ENCODE measurements at places on chromosomes 2 and 18. TPM values are rescaled to one million over a fixed set of nuclear protein-coding genes. Genes with fewer than 3 reads are reported as not detected.

DNA sequence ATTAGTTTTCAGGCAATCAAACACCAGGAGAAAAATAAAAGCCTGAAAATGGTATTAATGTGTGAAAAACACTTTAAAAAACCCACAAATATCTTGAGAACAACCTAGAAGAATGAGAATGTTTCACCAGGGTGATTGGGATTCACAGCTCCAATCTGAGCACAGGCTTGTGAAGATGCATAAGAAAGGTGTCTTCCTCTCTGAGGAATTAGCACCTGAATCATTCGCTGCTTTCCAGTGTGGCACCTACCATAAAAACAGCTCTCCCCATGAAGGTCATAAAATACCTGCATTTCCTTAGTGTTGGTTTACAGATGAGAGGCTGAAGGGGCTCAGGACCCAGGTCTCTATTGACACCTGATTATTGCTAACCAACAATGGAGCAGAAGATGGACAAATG, 499.7 kb upstream of the KLHL29 start:
- DNase-seq = no peak

DNA sequence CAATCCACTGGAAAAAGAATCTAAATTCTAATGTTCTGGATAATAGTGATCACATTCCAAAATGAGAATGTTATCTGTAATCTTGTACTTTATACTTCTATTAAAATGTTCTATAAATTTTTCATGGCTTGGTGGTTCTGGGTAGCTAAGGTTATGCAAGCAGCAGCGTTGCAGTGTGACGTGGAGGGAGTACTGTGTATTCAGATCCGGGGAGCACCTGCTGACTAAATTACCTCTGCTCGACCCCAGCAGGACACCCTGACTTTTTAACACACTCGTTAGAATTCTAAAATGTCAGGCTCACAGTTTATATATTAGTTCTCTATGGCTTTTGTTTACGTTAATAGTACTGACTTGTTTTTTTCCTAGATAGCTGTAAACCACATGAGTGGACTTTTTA, 13.0 kb downstream of the ATIC start:
- no peak for DNase-seq

DNA sequence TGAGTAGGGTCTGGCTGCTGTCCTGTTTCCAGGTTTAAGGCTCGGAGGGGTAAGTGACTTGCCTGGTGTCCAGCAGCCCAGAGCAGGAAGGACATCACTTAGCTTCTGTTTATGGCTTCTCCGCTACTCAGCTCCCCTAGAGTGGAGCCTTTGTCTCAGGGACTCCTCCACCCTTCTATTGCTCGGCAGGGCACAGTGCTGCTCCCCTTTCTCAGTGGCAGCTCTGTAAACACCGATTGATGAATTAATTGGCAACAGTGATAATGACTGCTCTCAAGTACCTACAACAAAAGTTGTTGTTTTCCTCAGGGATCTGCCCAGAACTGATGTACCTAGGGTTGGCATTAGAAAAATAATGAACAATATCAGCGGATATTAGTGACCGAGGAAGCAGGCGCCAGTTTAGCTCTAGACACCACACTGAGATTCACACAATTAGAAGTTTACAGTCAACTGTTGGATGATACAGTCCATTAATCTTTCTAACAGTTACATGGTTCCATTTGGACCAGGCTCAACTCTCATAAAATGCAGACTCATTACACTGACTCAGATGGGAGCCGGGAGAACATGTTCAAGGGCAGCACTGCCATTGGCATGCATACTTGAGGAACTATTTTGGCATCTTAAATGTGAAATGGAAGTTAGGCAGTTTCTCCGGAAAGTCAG, 265.7 kb downstream of the MTX2 start:
- no peak for DNase-seq

GRCh38 chr2:100766806-100767205, 53.1 kb upstream of the NPAS2 start:
- DNase-seq = no peak

DNA sequence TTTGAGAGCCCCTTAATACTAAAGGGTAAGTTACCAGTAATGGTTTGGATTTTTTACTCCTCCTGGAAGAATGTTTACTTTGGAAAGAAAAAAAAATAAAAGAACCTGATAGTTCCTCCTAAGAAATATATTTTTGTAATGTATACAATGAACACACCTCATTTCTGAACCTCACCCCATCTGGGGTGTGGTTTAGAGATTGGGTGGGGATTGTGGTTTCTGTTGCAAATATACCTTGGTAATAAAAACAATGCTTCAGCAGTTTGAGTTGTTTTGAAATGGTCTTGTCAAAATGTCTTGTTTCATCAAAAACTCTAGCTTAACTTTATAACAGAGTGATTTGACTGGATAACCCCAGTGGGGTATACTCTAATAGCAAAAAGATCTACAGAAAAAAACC, 448.9 kb upstream of the MEIS1 start:
- DNase-seq = no peak

GRCh38 chr18:811182-811891, 705 bp downstream of the YES1 start:
- DNase-seq = no peak

- DNase-seq = no peak
Measured at GRCh38 chr2:168593713-168594112, 137.6 kb downstream of the CERS6 start.

GRCh38 chr18:679516-679915, 22.1 kb downstream of the TYMS start:
- no peak for DNase-seq

DNA sequence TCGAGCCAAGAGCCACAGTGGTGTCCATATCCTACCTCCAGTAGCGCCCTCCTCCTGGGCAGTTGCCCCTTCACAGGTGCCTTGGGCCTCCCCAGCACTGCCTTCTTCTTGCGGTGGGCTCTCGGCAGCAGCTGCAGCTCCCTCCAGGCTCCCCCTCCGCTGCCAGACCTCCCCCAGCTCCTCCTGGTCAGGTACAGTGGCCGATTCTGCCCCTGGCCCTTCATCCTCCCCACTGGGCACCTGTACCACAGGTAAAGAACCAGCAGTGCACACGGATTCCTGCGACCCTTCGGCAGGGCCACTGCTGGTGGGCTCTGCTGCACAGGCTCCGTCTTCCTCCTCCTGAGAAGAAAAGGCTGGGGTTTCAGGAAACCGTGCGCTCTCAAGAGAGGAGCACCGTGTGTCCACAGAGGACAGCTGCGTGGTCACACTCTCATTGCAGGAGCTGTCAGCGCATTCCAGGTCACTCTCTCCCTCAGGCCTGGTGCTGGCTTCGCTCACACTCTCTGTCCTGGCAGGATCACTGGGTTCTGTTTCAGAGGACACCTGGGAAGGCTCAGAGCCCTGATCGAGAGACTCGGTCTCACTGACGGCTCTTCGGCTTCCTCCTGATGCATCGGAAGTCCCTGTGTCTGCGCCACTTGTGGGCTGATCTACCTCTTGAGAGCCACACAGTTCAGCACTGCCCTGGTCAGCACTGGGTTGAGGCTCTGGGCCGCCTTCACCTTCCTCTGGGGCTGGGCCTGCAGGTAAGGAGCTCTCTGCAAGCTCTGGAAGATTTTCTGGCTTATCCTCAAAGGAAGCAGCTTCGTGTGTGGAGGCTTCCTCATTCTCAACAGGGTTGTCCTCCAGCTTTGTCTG, 147.4 kb upstream of the STK17B start:
- DNase-seq = no peak

DNA sequence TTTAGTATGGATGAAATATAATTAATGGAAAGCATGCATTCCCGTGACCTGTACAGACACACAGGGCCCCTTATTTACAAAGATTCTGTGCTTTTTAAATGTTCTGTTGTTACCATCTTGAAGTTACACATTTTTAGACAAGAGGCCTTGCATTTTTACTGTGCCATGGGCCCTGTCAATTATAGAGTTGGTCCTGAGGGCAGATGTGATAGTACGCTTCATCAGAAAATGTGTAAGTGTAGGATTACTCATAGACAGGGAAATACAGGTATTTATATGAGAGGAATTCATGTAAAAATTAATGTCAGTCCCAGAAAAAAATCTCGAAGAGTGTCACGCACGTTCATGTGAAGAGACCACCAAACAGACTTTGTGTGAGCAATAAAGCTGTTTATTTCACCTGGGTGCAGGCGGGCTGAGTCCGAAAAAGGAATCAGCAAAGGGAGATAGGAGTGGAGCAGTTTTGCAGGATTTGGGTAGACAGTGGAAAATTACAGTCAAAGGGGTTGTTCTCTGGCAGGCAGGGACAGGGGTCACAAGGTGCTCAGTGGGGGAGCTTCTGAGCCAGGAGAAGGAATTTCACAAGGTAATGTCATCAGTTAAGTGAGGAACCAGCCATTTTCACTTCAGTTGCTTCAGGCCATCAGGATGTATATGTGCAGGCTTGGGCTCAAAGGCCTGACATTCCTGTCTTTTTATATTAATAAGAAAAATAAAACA, 12.2 kb upstream of the ALPK2 start:
- DNase-seq = no peak

- DNase-seq = no peak
Measured at GRCh38 chr2:60739156-60739555, 16.9 kb upstream of the PAPOLG start.

GRCh38 chr2:167181134-167181533, 292.9 kb downstream of the XIRP2 start:
- no peak for DNase-seq

Gene ILKAP
- 63.8 TPM for polyA plus RNA-seq

- no peak for DNase-seq
Measured at GRCh38 chr2:178109813-178110212, 2.4 kb upstream of the RBM45 start.

Gene TBR1
- not detected for polyA plus RNA-seq

Gene ZNF236
- 5.8 TPM for polyA plus RNA-seq

DNA sequence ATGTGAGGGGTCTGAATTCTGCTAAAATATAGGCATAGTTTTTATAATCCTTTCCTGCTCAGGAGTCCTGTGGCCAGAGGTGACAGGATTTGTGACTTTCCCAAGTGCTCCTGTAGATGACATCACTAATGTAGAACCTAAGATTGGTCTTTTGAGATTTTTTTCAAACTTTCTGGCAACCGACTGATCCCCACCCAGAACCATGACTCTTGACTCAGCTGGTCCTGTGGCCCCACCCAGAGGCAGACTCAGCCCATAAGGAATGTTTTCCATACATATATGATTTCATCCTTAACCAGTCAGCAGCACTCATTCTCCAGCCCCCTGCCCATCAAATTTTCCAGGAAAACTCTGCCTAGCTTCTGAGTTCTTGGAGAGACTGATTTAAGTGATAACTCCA, 46.8 kb downstream of the COMMD1 start:
- no peak for DNase-seq

- DNase-seq = no peak
Measured at GRCh38 chr2:171566057-171566456, 43.8 kb downstream of the CYBRD1 start.

- DNase-seq = no peak
Measured at GRCh38 chr2:239264838-239265651, 135.8 kb downstream of the HDAC4 start.

Gene CTIF
- polyA plus RNA-seq = 1.3 TPM

Gene LYG2
- polyA plus RNA-seq = 0.30 TPM

- peak; percentile 75 for DNase-seq
Measured at GRCh38 chr2:10863837-10864236, 47.9 kb upstream of the KCNF1 start.

Gene RAD51AP2
- not detected for polyA plus RNA-seq

GRCh38 chr2:219452361-219453317, 18.0 kb downstream of the SPEG start:
- no peak for DNase-seq

DNA sequence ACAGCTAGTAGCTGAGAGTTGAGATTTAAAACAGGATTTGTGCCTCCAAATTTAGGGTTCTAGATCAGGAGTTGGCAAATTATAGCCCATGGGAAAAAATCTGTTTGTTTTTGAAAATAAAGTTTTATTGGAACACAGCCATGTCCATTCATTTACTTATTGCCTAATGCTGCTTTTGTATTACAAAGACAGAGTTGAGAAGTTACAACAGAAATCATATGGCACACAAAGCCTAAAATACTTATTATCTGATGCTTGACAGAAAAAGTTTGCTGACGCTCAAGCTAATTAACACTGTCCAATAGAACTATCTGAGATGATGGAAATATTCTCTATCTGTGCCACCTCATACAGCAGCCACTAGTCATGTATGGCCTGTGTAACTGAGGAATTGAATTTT, 229.1 kb upstream of the RASGRP3 start:
- DNase-seq = no peak

Gene TMEM150A
- 4.7 TPM for polyA plus RNA-seq

DNA sequence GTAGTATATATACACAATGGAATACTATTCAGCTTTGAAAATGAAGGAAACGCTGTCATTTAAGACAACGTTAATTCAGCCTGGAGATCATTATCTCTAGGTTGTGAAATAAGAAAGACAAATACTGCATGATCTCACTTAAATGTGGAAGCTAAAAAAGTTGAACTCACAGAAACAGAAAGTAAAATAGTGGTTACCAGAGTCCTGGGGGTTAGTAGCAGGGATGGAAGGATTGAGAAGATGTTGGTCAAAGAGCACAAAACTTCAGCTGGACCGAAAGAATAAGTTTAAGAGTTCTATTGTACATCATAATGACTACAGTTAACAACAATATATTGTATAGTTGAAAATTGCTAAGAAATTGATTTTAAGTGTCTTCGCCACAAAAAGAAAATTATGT, 670.3 kb downstream of the NR4A2 start:
- no peak for DNase-seq

- DNase-seq = no peak
Measured at GRCh38 chr18:36419900-36420531, 122.5 kb downstream of the FHOD3 start.

GRCh38 chr2:237868631-237869342, 9.4 kb downstream of the RAMP1 start:
- DNase-seq = no peak

Gene FLACC1
- not detected for polyA plus RNA-seq
